Hepatic stellate cell (primary cell): ENCODE measurements at places on chromosomes 3 and 15.

DNA sequence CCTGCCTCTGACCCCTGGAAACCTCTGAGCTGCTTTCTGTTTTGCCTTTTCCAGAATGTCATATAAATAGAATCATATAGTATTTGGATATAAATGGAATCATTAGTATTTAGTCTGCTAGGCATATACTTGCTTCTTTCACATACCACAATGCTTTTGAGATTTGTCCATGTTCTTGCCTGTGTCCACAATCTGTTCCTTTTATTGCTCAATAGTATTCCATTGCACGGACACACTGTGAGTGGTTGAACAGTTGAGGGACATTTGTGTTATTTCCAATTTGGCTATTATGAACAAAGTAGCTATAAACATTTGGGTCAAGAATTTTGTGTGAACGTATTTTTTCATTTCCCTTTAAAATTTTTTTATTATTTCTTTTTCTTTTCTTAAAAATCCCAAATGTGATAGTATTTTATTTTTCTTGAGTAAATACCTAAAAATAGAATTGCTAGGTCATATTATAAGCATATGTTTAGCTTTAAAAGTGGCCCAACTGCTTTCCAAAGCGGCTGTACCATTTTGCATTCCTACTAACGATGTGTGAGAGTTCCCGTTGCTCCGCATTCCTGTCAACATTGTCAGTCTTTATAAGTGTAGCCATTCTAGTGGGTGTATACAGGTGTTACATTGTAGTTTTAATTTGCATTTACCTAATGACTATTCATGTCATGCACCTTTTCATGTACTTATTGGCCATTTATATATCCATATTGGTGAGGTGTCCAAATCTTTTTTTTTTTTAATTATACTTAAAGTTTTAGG, 26.5 kb downstream of the WDR53 start:
- DNase-seq, result no peak

GRCh38 chr3:155190691-155191090, 102.8 kb downstream of the STRIT1 start:
- DNase-seq, result no peak

DNA sequence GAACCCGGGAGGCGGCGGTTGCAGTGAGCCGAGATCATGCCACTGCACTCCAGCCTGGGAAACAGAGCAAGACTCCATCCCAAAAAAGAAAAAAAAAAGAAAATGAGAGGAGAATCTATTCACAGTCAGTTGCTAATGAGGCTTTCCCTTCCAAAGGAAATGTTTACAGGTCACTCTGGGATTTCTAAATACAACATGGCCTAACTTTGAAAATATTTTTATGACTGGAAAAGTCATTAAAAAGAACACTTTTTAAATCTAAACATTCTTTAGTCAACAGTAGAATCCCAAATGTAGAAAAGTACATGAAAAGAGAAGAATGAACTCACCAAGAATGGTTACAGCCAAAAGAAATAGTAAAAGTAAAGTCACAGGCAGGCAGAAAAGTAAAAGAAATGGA, 78.6 kb downstream of the PLD1 start:
- no peak for DNase-seq

GRCh38 chr15:54840621-54841398, 355.9 kb downstream of the RSL24D1 start:
- DNase-seq, result no peak

DNA sequence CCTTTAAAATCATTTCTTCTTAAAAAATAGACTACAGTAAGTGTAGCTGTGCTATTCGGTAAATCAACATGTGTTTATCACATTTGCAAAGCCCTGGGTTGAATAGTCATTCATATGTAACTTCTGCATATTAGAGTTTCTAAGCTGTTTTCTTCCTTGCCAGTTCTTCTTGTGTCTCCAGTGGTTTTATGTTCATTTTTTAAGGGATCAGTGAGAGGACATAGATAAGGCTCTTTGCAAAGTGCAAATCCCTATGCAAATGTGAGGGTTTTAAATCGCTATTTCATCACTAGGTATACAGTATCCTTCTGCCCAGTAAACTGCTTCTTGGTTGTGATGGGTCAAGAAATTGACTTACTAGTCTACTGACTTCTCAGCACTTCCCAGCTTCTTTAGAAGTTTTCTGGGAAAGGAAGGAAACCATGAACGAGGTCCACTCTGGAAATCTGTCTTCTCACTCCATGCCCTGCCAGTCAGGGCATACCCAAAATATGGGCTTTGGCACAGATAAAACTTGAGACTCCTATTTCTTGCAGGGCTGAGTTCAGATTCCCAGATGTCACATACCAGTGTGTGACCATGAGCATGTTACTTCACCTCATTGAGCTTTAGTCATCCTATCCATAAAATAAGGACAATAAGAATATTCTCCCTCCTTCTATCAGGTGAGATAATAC, 38.8 kb upstream of the ADAMTS9 start:
- no peak for DNase-seq

DNA sequence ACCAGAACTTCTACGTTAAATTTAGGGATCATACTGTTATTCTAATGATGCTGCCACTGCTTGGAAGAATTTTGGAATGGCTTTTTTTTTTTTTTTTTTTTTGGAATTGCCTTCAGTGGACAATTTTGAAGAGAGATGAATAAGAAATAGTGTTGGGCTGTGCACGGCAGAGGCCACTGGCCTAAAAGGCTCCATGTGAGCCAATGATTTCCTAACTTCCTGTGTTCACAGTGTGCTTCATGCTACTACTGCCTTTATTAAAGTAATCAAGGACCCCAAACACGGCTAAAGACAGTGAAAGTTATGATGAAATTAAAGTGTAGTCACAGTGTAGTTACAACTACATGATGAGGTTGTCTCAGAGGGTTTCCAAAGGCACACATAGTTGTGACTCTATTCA, 100.8 kb upstream of the TNFAIP8L3 start:
- DNase-seq, result no peak

GRCh38 chr3:36060950-36061349, 319.4 kb upstream of the STAC start:
- no peak for DNase-seq

- DNase-seq, result no peak
These were observed 34.9 kb upstream of the POU1F1 start for GRCh38 chr3:87311309-87311708.

- DNase-seq, result no peak
These were observed 33.9 kb upstream of the GPR160 start for GRCh38 chr3:170003881-170004356.

DNA sequence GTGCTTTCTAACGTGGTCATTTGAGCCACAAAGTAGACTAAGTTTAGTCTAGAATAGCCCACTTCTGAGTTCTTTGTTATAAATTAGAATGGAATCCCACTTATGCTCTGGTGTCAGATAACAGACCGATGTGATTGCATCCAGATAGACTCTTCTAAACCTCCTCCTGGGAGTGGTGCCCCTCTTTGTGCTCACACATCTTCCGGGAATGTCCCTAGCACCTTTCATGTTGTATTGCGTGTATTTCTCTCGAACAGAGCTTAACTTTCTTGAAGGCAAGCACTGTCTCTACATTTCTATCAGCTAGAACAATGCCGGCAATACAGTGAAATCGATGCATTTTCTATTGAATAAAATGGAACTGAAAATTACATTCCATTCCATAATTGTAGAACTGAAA, 23.0 kb downstream of the CP start:
- no peak for DNase-seq

GRCh38 chr3:177447938-177448337, 250.7 kb upstream of the TBL1XR1 start:
- DNase-seq, result no peak

DNA sequence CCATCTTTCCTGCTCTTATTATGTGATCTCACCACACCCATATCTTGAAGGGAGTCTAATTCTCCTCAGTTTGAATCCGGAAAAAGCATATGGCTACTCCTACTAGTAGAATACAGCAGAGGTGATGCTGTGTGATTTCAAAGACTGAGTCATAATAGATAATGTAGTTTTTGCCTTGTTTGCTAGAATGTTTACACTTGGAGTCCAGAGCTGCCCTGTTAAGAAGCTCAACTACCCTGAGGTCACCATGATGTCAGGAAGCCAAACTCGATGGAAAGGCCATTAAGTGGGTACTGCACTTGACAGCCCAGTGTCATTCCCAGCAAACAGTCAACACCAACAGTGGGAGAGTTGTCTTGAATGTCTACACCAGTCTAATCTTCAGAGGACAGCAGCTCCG, 56.9 kb downstream of the CD200R1L start:
- DNase-seq, result no peak

DNA sequence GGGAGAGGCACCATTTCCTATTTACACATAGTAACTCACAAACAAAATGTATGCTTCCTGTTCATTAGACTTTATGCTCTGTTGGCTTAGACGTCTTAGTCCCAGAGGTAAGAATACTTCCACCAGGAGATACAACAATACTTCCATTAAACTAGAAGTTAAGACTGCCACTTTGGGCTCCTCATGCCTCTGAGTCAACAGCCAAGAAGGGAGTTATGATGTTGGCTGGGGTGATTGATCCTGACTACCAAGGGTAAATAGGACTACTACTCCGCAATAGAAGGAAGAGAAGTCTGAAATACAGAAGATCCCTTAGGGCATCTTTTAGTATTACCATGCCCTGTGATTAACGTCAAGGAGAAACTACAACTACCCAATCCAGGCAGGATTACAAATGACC, 43.5 kb upstream of the ABI3BP start:
- no peak for DNase-seq

DNA sequence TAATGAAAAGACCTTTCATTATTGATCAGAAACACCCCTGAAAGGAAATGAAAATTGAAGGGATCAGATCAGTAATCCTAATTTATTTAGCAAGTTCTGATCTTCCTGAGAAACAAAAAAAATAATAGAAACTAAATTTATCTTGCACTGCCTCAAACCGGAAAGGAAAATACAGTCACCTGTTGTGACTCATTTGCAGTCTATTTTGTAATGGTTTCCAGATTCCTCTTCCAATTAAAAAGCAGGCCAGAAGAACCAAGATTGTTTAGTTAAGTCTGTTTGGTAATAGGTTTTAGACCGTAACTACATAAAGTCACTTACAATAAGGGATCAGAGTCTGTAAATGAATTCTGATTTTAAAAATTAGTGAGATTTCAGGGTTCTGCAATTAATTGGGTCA, 49.7 kb upstream of the ATOSA start:
- DNase-seq, result no peak

- peak; percentile 80 for DNase-seq
These were observed 225.5 kb upstream of the IL12A start for GRCh38 chr3:159763011-159763601.

DNA sequence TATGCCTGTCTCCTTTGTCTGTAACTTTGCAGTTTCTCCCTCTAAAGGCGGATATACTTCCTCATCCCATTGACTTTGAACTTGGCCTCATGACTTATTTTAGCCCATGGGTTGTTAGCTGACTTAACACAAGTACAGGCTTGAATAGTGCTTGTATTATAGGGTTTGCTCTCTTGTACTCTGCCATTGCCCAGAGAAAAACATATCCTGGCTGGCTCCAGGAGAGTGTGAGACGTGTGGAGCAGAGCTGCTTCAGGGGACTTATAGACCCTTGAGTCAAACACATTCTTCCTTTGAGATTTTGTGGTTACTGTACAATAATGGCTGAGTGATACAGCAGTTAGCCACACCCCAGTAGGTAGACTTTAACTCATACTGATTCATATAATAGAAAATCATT, 124.0 kb downstream of the RAP2B start:
- no peak for DNase-seq

DNA sequence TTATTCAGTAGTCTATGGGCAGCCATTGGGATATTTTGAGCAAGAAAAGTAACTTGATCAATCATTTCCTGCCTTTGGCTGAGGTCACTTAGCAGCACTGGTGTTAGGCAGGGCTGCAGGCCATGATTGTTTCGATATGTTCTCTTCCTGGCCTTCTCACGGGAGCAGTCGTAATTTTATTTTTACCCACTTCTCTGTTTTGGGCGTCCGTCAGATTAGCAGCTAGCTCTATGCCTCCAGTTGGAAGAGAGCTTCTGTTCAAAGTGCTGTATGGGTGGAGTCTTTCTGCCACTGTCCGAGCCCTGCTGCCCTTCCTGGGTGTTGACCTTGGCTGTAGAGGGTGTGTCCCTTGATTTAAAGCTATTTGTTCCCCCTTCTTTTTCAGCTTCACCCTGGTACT, 123.4 kb upstream of the ROPN1 start:
- no peak for DNase-seq

DNA sequence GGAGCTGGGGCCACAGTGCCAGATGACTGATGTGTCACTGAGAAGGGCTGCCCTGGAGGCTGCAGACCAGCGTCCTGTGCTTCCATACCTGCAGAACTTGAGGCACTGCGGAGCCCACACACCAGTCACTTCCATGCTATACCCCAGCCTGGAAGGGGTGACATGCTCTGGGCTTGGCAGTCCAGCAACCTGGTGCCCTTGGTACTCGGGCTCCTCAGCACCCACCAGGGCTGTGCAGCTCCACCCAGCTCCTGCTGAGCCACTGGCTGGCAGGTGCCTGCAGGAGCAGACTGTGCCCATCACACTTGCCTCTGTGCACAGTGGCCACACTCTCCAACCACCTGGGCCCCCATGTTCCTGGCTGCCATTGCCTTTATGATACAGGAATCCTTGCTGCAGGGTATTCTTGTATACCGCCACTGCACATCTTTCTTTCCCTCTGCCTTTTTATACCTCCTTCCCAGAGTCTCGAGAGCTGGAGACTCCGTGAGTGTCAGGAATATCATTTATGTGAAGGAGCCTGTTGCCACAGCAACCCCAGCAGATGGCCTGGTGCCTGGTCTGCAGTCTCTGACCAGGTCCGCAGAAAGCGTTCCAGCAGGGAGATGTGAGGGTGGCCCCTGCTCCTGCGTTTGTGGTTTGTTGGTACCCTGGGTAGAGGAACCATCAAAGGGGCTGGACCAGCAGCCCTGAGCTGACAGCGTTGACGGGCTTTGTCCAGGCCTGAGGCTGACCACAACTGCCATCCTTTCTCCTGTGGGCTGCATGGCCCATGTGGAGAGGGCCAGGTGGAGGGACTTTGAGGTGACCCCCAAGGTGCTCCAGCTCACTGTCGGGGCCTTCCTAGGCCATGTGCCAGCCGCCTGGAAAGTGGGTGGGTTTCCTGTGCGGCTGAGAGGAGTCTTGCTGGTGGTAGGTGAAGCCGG, 93.4 kb upstream of the PLXNA1 start:
- DNase-seq, result no peak

DNA sequence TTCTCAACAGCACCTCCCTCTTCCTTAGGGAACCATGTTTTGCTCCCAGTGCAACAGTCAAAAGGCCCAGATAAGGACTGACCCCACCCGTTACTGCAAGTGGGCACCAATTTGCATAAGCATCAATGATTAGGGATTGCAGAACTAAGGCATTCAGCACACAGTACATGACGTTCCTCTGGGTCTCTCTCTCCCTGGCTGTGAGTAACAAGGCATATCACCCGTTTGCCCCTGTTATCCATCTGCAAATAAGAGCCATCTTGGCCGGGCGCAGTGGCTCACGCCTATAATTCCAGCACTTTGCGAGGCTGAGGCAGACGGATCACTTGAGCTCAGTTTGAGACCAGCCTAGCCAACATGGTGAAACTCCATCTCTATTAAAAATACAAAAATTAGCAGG, 18.8 kb downstream of the MAGI1 start:
- no peak for DNase-seq

- DNase-seq, result no peak
These were observed 497.9 kb downstream of the IGSF11 start for GRCh38 chr3:118536764-118537163.
